GM23248 (cell line): ENCODE measurements at places on chromosomes 3 and 15. TPM values are rescaled to one million over a fixed set of nuclear protein-coding genes. Genes with fewer than 3 reads are reported as not detected.

The DOCK3 gene
- total RNA-seq: 0.43 and 0.51 TPM in 2 replicates

The TRIM42 gene
- total RNA-seq: not detected in 2 replicates

The CPLX3 gene
- not detected in 2 replicates for total RNA-seq

The HSPBAP1 gene
- total RNA-seq: 2.0 and 4.0 TPM in 2 replicates

The CORO2B gene
- total RNA-seq: 7.6 and 7.7 TPM in 2 replicates

The ACVR2B gene
- total RNA-seq: 0.76 TPM in 2 replicates

The CAV3 gene
- not detected in 2 replicates for total RNA-seq

The GOLGA8S gene
- 0.11 and 0.13 TPM in 2 replicates for total RNA-seq

The DNAH1 gene
- total RNA-seq: 4.0 and 7.0 TPM in 2 replicates

The ALG3 gene
- total RNA-seq: 52.7 and 66.1 TPM in 2 replicates

The TMEM158 gene
- total RNA-seq: 24.4 and 33.0 TPM in 2 replicates

The ANKRD63 gene
- not detected in 2 replicates for total RNA-seq

The AEN gene
- total RNA-seq: 35.9 and 49.1 TPM in 2 replicates

The LYZL4 gene
- not detected in 2 replicates for total RNA-seq

The MUSTN1 gene
- not detected in 2 replicates for total RNA-seq

The MEX3B gene
- 11.4 and 13.3 TPM in 2 replicates for total RNA-seq

The IGDCC3 gene
- total RNA-seq: 0.13 TPM in 1 of 2 replicates, not detected in the other

The TMEM40 gene
- not detected in 2 replicates for total RNA-seq

The ZPLD1 gene
- total RNA-seq: 0.22 TPM in 1 of 2 replicates, not detected in the other

The CEP19 gene
- 5.4 and 5.6 TPM in 2 replicates for total RNA-seq

The HRG gene
- total RNA-seq: not detected in 2 replicates

The ZIC4 gene
- total RNA-seq: 1.6 and 7.0 TPM in 2 replicates

The GHSR gene
- not detected in 2 replicates for total RNA-seq

The CFAP100 gene
- not detected in 2 replicates for total RNA-seq

The STRIT1 gene
- not detected in 2 replicates for total RNA-seq

The CHRD gene
- total RNA-seq: 0.22 and 0.25 TPM in 2 replicates

The CKMT1B gene
- total RNA-seq: not detected in 2 replicates

The NAALADL2 gene
- 16.6 and 81.0 TPM in 2 replicates for total RNA-seq

The KBTBD8 gene
- total RNA-seq: 0.76 and 0.86 TPM in 2 replicates

The SRP14 gene
- 257 and 282 TPM in 2 replicates for total RNA-seq

The P2RY1 gene
- 0.13 and 0.22 TPM in 2 replicates for total RNA-seq

The SLC22A14 gene
- total RNA-seq: not detected in 2 replicates

The MAP6D1 gene
- total RNA-seq: 2.5 and 5.5 TPM in 2 replicates

The COPG1 gene
- total RNA-seq: 298 and 328 TPM in 2 replicates

The CNTN6 gene
- not detected in 2 replicates for total RNA-seq

The TTC23 gene
- 18.6 and 21.0 TPM in 2 replicates for total RNA-seq

The IL20RB gene
- total RNA-seq: 97.4 and 107 TPM in 2 replicates

The TMEM108 gene
- total RNA-seq: not detected in 2 replicates

The MESP1 gene
- not detected in 2 replicates for total RNA-seq

The SAMD7 gene
- total RNA-seq: not detected in 2 replicates
